Hippocampal formation (tissue), 2 donors: ENCODE measurements at places on chromosomes 11 and 22.

DNA sequence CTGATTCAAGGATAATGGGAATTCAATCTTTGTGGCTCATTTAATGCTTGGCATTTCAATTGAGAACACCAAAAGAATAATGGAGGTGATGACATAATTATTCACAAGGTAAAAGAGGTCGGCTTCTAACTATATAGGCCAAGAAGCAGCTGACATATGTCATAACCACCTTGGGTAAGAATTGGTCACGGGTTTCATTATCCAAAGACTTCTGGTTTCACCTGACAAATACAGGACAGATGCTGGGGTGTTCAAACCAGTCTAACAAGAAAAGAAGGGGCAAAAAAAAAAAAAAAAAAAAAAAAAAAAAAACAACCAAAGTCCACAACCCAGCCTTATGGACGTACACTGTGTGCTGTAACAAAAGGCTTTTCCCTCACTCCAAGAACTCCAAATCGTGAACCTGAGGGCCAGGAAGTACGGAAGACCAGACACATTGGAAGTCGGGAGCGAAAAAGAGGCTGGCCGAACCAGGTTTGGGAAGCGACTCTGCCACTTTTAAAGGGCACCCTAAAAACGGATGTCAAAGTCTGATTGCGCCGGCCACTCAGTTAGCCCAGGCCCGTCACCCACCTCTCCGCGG lies 385 bp downstream of the HARBI1 start:
- DNase-seq: no peak

- DNase-seq: peak; percentile 22
These were observed 29.6 kb downstream of the DHCR7 start for GRCh38 chr11:71418643-71419042.

GRCh38 chr22:30777587-30777986 lies 82.9 kb downstream of the OSBP2 start:
- DNase-seq: no peak

- DNase-seq: no peak
These were observed 2.2 kb downstream of the FXYD2 start for GRCh38 chr11:117822074-117823033.
